Activated T-cell treated with anti-CD3 and anti-CD28 coated beads, Interleukin-2, amount 50 U/mL, for 72 hours (primary cell): ENCODE measurements at places on chromosomes 3 and 15.
A peak's percentile ranks its signal among the peaks of the same experiment; 100 is the strongest.

- peak; percentile 50 for DNase-seq
Measured at GRCh38 chr3:53890726-53891475, 758 bp downstream of the SELENOK start.

DNA sequence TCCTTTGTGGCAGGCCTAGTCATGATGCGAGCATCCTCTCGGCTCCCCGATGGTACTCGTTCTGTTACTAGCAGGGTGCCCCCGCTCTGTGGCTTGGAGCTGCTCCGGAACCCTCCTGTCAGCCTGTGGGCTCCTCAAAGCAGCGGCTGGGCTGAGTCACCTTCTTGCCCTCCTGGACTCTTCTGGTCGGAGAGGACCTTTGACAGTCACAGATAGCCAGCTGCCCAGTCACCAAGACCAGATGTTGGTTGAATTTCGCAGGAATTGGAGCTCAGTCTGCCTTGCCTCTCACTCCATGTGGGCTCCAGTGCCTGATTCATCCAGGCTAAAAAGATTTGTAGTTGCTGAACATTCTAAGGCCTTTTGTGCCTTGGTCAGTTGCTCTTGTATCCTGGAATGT is 94.5 kb downstream of the CHCHD6 start:
- DNase-seq, result no peak

- no peak for DNase-seq
Measured at GRCh38 chr3:46395766-46396530, 10.9 kb downstream of the CCR5AS start.

GRCh38 chr3:189967254-189967865 is 153.3 kb downstream of the P3H2 start:
- DNase-seq, result peak; percentile 10

DNA sequence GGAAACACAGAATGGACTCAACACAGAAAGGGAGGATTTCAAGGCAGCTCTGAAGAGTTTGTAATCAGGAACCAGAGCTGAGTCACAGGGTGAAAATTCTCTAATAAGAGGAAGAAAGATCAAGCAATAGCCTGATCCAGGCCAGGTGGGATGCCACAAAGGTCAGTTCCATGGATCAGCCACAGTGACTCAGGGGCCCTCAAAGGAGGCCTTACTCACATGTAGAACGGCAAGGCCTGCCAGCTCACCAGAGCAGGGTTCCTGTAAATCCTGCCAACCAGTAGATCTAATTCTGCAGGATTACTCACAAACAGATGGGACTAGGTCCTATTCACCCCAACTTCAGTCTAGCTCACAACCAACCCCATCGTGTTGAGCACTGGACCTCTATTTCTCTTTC is 78.3 kb upstream of the PPP2R3A start:
- DNase-seq, result no peak

DNA sequence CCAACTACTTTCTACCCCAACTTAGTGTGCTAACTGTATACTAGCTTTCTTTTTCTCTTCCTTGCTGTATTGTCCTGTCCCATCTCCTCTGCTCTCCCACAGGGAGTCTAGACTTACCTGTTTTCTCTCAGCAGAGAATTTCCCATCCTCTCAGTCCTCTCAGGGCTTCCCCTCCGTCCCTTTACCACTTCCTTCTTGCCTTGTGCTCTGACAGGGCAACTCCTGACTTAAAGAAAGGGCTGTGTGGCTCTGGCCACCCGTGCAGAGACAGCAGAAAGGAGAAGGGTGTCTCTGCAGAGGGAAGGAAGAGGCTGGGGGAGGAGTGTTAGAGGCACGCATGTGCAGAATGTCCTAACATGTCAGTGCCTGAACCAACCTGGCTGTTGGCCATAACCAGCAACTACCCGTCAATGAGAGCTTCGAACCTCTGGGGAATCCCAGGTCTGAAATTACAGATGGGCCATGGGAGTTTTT is at the start of gene GCSAM:
Gene GCSAM (minus strand): TSS at position 274 of the 474 bp plus-strand sequence. CDS start 128 bp downstream, at position 146.
- DNase-seq, result peak; percentile 77

DNA sequence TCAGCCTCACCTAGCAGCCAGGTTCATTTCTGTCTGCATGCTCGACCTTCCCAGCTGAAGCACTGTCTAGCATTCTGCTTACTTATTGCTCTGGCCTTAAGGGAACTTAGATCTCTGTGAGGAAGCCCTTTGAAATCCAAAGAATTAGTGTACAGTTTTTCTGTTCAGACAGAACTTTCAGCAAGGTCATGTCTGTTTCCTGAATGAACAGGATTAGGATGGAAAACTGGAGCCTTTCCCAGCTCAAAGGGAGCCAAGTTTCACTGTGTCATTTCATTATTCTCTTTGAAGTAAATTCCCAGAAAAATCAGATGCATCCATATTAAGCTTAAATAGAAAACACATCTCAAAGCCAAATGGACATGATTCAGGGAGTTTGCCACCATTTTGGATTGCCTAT is 457.3 kb upstream of the KCNMB2 start:
- DNase-seq, result no peak

DNA sequence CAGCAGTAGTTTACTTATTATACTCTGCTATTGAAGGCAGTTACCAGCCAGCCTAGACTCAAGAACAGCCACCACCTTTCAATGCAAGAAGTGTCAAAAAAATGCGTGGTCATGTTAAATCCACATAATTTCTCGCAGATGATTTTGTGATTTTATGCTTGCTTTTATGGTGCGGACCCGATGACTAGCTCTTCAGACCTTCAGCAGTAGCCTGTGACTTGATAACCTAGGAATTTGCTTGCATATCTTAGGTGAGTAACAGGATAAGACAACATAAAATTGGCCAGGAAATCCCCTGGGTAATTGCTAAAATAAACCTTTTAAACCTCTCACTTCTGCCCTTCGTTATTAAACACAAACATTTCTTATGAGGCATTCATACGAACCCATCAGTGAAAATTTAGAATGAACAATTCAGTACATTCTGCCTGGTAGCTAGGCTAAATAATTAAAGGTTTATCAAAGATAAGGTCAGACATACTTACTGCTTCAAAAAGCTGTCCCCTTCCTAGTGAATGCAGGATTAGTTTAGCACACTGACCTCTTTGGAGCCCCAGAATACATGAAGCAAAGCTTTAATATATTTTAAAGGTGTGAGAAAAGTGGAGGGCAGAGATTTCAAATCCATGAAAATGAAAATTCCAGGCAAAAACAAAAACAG is 798.8 kb downstream of the OTOL1 start:
- no peak for DNase-seq

- no peak for DNase-seq
Measured at GRCh38 chr3:74059923-74060600, 435.3 kb upstream of the PDZRN3 start.

- DNase-seq, result no peak
Measured at GRCh38 chr15:68298336-68298735, 20.8 kb downstream of the FEM1B start.

GRCh38 chr3:41898631-41899030 is 63.3 kb downstream of the ULK4 start:
- no peak for DNase-seq

GRCh38 chr15:65851981-65852380 is 17.3 kb upstream of the RAB11A start:
- DNase-seq, result no peak

DNA sequence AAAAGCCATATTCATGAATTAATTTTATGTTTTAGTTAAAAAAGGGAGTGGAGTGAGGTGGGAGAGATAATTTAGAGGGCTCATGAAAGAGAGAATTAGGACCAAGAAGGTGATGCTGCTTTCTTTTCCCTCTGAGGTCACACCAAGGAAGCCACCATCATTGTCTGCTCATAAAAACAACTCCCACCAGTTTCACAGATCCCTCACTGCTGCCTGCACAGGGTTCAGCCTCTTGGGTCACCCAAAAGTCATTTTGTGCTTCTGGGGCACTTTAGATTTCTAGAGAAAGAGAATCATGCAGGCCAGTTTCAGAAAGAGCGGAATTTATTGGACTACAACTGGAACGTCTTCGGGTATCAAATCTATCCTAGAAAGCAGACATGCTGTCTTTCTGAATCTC is 241.4 kb upstream of the EOMES start:
- DNase-seq, result no peak

- DNase-seq, result no peak
Measured at GRCh38 chr3:101903451-101903871, 54.1 kb downstream of the NFKBIZ start.

GRCh38 chr15:85706779-85707518 is 87.8 kb downstream of the KLHL25 start:
- peak; percentile 53 for DNase-seq

- no peak for DNase-seq
Measured at GRCh38 chr15:85028416-85028815, 46.8 kb downstream of the PDE8A start.

- no peak for DNase-seq
Measured at GRCh38 chr15:88019656-88020055, 236.9 kb downstream of the NTRK3 start.

DNA sequence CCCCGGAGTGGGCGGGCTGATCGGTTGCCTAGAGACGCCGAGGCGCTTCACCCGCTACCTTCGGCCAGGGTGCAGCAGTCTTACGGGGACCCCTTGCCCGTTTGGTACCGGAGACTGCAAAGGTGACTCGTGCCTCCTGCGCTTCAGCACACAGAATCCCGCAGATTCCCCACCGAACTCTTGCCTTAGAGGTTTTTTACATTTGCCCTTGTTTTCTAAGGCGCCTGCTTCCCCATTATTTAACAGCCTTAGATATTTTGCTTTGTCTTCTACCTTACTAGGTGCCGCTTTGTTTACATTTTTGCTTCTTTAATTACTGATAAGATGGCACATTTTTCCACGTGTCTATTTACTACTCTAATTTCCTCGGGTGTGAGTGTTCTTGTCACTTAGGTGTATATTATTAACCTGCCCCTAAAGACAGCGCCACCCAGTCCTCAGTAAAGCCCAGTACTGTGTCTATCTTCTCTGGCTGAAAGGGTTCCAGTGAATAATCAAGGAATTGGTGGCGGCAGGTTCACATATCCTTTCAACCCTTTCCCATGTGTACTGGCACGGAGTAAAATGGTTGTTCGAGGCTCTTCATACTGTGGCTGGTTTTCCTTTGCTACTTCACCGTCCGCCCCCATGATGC is 573 bp upstream of the CEP152 start:
- peak; percentile 6 for DNase-seq

GRCh38 chr3:72739531-72740466 is 108.4 kb downstream of the SHQ1 start:
- DNase-seq, result no peak

GRCh38 chr3:30098653-30099455 is 507.5 kb upstream of the TGFBR2 start:
- DNase-seq, result no peak

GRCh38 chr3:13424865-13425617 is 4.9 kb upstream of the NUP210 start:
- DNase-seq, result no peak

- DNase-seq, result no peak
Measured at GRCh38 chr3:55160241-55160983, 232.6 kb upstream of the LRTM1 start.

DNA sequence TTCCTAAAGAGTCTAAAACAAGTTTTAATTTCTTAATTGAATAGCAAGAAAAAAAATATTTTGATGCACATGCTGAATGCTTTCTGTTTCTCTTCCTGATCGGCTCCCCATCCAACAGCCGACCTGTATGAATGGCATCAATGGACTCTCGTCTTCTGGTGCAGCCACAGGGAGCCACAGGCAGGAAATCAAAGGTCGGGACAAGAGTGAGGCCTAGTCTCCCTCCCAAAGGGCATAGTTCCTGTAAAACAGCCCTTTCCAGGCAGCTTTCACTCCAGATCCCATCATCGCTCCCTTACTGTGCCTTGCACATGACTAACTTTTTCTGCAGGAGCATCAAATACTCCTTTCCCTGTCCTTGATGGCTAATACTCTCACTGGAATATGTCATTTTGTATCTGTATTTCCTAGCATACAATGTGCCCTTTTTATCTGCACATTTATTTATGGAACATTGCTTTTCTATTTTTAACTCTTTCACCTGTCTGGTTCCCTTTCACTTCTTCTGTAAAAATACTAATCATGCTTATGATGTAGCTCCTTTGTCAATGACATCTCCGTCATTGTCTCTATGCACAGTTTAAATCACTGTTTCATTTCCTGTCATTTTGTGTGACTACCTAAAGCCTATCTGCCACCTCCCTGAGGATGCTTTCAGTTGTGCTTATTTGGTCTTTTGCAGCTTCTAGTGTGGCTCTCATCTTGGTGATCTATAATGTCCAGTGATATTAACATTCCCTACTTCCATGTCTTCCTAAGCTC is 326.2 kb downstream of the CTNNB1 start:
- no peak for DNase-seq

GRCh38 chr15:75368689-75369239 is 357 bp upstream of the MAN2C1 start:
- DNase-seq, result peak; percentile 33

DNA sequence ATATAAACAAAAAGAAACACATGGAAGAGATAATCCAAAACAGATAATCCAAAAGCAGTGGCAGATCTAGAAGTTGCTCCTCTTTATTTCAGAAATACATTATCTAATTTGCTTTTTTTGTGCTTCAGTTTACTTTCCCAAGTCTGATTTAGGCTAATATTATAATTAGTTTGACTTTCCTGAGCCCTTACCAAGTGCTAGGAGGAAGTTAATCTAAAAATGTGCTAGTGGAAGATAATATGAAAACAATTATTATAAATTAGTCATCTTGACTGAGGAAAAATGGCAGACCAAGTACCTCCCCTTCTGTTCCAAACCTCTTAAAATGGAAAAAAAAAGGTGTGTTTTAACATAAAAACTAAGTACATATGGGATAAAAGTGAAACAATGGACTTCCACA is 17.5 kb downstream of the SLC9A9 start:
- DNase-seq, result no peak

GRCh38 chr15:100667405-100668347 is 65.3 kb downstream of the ASB7 start:
- no peak for DNase-seq

- DNase-seq, result no peak
Measured at GRCh38 chr15:83477172-83477807, 30.1 kb downstream of the SH3GL3 start.

- no peak for DNase-seq
Measured at GRCh38 chr15:60392986-60393790, 4.6 kb downstream of the ANXA2 start.

DNA sequence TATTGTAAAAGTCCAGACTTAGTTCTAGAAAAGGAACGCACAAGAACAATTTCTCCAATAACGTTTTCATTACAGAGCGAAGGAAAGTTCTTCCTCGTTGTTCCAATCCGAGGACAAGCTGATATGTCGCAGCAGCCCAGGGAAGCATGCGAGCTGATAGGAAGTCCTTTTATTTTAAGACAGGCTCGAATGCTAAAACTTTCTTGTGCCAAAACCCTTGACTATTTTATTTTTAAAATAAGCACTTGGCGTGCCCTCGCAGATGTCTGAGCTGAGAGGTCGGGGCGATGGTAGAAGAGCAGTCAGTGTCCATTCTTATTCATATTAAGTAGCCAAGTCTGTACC is 433 bp upstream of the MITF start:
- DNase-seq, result no peak

DNA sequence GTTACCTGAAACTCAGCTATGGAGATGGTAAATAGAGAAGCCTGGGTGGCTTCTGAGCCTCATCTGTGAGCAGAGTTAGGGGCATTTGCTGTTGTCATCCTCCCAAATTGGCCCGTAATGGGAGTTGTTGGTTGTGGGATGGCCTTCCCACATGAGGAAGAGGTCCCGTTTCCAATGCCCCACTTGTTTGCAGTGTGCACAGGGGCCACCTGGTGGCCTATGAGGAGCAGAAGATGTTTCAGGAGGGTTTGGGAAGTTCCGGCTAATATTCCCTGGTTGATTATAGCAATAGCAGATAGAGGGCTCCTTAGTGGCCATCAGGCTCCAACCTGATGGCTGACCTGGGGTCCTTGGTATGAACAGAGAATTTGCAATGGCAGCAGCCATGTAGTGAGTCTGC is 1546.5 kb downstream of the OTOL1 start:
- no peak for DNase-seq
